ENCODE measurements at places on chromosomes 5 and 9.

DNA sequence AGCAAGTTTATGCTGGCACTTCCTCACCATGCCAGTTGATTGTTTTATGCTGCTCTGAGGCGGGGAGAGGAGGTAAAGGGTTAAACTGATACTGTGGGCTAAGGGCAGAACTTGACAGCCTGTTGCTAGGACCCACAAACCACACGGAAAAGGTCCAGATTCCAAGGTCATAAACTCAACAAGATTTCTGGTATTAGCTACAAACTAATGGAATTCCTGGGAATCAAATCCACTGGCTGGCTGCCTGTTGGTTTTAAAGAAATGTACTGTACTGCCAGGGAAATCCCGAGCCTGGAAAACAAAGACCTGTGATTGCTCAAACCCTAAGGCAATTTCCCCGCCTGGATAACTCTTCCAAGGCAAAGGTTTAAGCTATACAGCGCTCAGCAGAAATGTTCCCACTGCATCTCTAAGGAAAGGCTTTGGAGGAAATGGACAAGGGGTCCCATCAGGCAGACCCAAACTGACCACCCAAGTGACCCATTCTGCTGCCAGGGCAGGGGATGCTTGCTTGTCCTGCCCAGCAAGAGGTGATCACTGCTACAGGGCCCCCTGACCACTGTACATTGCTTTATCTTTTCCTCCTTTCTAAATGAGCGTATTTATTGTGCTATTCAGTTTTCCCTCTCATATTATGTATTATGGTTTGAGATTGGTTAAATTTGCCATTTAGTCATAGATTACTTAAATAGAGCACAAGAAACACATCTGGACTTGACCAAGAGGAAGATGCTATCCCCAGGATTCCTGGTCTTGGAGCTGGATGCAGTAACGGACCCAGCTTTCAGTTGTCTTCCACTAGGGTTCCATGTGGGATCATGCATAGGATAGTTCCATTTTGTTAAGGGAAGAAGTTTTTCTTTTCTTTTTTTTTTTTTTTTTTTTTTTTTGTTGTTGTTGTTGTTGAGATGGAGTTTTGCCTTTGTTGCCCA, 124.3 kb downstream of the SUSD1 start:
- no peak for DNase-seq

DNA sequence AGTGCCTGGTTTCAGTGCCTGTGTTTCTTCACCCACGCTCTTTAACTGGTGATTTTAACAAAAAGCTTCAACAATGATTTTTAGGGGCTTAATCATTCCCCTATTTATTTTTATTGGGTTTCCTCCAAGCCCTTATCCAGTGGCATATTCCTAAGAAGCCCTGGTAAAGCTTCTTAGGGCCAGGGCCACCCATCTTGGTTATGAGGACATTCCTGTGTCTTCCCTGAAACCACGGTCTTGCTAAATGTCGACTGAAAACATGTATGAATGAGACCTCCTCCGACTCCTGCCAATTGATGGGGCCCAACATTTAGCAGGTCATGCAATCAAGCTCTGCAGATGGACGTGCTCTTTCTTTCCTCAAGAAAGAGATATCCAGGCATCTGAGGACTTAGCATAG, 13.7 kb upstream of the CARTPT start:
- no peak for DNase-seq

- DNase-seq, result no peak
Measured at GRCh38 chr9:95515272-95516113, 1.3 kb downstream of the PTCH1 start.

DNA sequence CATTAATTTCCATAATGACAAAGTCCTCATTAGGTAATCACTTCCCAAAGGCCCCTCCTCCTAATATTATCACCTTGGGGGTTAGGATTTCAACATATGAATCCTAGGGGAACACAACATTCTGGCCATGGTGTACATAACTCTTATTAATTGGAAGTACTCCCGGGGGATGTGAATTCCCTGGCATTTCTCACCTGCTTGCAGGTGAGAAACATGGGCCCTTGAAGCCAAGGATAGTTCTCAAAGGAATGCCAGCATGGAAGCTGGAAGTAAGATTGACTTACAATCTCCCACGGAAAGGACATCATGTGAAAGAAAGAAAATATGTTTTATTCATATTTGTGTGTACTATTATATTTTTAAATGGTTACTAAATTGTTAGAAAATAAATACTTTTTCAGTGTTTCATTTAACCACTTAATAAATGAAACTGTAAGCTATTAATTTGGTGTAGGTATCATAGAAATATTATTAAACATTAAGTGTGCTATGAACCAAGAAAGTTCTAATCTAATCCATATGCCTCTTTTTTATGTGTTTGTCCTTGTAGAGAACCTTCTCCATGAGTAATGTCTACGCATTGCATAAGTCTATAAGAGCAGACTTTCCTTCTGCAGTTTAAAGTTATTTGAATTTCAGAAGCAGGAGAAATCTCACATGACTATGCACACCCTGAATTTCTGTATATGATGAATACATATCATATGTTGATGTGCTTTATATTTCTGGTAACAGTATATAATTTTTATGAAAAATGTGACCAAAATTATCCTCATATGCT, 59.4 kb downstream of the ANXA1 start:
- DNase-seq, result no peak

GRCh38 chr9:135051316-135052038, 36.0 kb upstream of the OLFM1 start:
- no peak for DNase-seq

DNA sequence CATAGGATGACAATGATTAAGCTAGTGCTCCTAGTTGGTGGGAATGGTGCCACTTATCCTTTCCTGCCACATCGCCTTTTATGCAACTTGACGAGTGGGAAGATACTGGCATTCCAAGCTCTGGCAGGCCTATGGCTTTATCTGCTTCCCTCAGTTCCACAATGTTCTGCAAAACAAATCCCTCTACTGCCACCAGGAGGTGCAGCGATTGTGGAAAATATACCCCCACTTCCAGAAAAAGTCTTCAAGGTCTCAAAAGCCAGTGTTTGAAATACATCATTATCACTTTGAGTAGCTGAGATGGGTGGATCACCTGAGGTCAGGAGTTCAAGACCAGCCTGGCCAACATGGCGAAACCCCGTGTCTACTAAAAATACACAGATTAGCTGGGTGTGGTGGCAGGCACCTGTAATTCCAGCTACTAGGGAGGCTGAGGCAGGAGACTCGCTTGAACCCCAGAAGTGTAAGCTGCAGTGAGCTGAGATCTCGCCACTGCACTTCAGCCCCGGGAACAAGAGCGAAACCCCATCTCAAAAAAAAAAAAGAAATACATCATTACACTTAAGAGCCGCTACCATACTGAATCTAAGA, 3.4 kb downstream of the CLINT1 start:
- no peak for DNase-seq

DNA sequence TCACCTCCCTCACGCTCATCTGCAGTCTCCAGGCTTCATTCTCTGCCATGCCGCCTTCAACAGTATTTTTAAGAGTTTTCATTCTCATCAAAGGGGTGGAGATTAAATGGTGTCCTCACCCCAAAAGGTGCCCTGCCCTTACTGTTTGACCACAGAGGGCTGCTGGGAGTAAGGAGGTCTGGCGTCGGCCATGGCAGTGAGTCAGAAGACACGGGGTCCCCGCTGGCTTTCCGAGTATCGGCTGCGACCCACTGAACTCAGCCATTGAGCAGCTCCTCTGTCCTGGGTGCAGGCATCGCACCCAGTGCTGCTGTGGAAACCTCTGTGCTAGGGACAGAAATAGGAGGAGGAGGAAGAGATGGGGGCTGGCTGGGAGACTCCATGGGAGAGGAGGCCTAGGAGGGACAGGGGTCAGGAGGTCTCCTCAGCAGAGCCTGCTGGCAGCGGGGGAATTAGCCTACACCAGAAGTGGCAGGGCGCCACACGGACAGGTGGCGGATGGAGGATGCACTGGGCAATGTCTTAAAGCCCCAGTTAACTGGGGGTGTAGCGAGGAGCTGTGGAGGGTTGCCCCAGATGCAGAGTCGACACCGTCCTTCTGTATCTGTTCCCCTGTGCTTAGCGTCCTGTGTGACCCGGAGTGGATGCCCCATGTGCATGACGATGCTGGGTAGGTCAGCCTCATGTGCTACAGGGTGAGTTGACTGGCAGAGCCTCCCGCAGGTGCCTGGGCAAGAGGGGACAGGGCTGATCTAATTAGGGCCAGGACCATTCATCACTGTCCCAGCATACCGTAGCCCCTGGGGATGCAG, 15.4 kb upstream of the PLEKHG4B start:
- DNase-seq, result no peak

DNA sequence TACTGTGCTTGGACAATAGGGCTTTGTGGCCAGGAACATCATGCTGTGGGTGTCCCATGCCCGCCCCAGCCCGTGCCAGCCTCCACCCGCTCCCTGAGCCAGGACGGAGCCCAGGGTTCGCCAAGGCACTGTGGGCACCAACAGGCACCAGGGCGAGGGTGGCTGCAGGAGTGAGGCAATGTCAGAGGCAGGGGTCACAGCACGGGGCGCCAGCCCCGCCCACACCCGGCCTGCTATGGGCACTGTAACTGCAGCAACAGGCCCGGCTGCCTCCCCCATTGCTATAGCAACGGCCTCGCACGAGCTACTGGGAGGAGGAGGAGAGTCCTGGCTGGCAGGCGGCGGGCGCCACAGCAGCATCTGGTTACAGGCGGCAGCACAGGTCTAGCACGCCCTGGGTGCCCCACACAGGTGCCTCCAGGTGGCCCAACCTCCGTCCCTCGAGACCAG, 2.5 kb downstream of the ABCA2 start:
- DNase-seq, result no peak

DNA sequence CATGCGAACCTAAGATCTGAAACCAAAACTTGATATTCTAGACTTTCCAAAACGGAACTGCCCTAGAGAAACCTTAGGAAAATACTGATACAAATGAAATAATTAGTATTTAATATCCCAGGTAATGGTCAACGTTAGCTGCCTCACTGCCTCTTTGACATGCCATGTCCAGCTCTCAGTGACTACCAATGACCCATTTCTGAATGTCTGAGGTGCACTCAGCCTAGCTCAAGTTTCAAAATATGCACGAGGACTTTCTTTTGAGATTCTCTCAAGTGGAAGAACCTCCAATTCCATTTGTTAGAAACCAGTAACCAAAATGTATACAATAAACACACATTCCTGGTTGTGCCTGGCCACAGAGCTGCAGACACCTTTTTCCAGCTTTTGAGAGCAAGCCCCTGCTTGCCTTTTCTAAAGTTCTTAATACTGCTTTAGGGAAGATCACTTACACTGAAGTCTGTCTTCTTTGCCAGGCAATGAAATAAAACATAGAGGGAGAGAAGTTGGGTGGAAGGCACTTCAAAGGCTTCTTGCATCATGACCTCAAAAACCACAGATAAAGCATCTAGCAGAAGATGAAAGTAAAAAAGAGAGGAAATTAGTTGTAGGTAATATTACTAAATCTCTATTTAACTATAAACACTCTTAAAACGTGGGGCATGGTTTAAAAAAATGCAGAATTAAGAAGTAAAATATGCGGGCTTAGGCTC, 87.9 kb downstream of the MRPS27 start:
- DNase-seq, result no peak

GRCh38 chr5:35902046-35902672, 36.3 kb downstream of the CAPSL start:
- no peak for DNase-seq

GRCh38 chr5:76807296-76807695, 11.5 kb upstream of the F2RL1 start:
- DNase-seq, result no peak

DNA sequence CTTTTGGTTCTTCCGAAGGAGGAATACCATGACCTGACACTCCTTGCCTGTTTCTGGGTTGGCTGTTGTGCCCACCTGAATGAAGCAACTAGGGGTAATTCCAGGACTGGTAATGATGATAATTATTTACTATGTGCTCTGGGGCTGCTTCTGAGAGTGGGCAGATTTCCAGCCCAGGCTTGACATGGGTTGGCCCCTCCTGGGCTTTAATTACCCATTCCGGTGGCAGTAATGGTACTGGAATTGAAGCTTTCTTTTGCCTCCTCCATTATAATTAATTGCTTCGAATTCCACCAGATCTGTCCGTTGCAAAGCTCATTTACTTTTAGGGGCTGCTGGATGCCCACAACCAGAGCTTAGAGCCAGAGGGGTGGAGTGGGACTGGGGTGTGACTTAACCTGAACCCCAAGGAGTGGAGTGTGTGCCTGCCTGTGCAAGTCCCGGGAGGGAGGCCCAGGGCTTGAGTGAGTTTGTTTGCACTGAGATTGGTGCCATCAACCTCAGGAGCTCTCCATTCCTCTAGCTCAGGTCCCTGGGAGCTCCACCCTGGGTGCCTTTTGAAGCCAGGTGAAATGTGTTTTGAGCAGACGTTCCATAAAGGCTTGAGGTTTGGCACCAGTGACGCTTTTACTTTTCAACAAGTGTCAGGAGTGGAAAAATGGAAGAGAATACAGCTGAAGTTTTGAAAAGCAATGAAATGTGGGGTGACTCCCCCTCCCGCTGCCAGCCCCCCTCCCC, 214.6 kb downstream of the PDZD2 start:
- no peak for DNase-seq

- DNase-seq, result no peak
Measured at GRCh38 chr9:126661521-126662251, 48.0 kb downstream of the LMX1B start.

DNA sequence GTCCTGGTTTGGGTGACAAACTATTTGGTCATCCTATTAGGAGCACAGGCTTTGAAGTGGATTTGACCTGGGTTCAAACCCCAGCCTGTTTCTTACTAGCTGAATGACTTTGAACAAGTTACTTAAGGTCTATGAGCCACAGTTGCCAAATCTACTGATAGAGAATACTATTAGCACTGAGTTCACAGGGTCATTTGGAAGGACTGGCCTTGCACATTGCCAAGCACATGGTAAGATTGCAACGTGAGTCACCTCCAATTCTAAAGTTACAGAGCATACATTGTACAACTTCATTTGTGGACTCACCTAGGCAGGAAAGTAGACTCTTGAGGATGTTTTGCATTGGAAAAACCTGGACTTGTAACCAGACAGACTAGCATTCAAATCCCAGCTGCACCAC, 38.9 kb downstream of the MFAP3 start:
- DNase-seq, result no peak

DNA sequence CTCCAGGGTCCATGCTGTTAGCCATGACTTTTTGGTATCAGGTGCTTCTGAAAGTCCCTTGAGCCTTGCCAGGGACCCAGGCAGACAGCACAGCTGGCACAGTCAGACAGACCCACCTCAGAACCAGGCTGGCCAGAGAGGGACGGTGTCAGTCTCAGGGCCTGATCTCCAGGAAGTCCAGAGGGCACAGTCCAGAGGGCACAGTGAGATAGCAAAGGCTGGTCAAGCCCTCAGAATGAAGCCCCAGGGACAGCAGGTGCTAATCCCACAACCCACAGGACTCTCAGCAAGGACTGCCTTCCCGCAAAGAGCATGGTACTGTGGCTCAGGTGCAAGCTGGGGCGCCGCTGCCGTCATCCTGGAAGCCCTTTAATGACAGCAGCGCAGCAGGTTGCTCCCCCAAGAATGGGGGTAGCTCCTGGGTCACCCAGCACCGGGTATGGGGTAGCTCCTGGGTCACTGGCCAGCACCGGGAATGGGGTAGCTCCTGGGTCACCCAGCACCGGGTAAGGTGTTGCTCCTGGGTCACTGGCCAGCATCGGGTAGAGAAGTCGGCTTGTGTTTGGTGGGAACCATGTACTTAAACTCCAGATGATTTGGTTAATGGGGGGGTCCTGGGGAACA, 105.6 kb upstream of the PHYKPL start:
- no peak for DNase-seq

Data from cortex of kidney (tissue), 1 donor.